ENCODE measurements at places on chromosomes 2 and 18.

- DNase-seq: no peak
These were observed 71.7 kb upstream of the TAF1B start for GRCh38 chr2:9771481-9772017.

GRCh38 chr2:46686811-46687210, 207.4 kb downstream of the TMEM247 start:
- no peak for DNase-seq

DNA sequence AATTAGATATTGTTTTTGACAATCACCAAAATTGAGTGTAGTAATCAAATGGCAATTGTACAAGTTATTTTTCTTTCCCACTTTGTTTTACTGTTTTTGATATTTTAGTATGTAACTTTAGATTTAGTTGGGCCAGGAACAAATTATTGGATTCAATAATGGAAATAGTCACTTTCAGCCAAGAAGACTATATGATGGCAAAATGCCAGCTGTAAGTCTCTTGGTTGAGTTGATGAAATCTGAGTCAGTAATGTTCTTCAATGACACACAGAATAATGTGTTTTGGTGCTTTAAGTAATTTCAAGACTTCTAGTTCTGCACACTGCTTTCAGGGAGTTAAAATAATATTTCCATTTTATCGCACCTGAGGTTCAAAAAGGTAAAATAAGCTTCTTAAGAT, 2022.0 kb upstream of the CELF4 start:
- no peak for DNase-seq

- no peak for DNase-seq
These were observed 170.5 kb upstream of the NETO1 start for GRCh38 chr18:73038336-73038735.
